CD4-positive, alpha-beta T cell (primary cell): ENCODE measurements at places on chromosomes 3 and 15.

DNA sequence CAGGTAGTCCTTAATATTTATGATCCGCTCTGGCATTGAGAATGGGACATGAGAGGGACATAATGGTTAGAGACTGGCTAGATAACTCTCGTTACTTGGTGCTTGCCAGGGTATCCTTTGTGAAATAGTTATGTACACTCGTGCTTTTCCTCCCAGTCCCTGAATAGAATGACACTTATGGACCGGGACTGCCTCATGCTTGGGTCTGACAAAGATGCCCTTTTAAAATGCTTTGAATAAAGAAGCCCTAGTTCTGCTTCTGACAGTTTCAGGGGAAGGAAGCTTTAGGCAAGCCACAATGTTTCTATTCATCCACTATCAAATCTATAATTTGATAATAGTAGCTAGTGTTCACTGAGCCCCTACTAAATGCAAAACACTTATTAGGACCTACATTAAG, 29.4 kb downstream of the POLR2M start:
- no peaks in the 10 kb centered on the region for H3K4me1 ChIP-seq
- no peaks in the 10 kb centered on the region for H3K36me3 ChIP-seq
- H3K27me3 ChIP-seq, result no peaks in the 10 kb centered on the region
- no peak overlapping the region for H3K27ac ChIP-seq
- no peak overlapping the region for H3K4me3 ChIP-seq

DNA sequence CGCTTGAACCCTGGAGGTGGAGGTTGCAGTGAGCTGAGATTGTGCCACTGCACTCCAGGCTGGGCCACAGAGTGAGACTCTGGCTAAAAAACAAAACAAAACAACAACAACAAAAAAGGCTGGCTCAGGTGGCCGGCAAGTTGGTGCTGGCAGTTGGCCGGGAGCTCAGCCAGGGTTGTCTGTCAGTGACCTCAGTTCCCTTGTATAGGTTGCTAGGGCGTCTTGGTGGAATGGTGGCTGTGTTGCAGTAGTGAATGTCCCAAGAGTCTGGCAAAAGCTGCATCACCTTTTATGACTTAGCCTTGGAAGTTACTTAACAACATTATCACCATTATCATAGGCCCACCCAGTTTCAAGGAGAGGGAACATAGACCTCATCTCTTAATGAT, 40.6 kb downstream of the ASB7 start:
- peaks cover 4% of the 10 kb centered on the region for H3K36me3 ChIP-seq
- no peak for DNase-seq
- no peak overlapping the region for H3K27ac ChIP-seq
- no peak overlapping the region for H3K4me3 ChIP-seq
- H3K4me1 ChIP-seq, result peaks cover 13% of the 10 kb centered on the region

DNA sequence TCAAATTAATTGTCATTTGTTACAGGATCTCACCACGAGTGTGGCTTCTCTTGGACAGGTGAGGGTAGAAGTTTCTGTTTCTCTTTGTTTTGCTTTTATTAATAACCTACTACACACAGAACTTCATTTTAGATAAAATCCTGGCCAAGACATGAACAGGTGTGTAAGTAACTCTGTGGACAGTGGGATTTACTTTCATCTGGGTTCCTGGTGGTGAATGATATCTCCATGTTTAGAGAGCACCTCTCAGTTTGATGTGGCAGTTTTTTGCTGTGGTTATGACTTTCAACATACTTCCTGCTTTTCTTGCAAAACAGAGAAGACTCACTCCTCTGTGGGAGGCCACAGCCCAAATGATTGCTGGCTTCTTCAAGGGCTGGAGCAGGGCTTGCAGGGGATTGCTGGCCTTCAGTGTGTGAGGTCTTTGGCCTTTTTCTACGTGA, 71.1 kb upstream of the XCR1 start:
- H3K27ac ChIP-seq, result peak overlapping the region; percentile 27
- no peaks in the 10 kb centered on the region for H3K36me3 ChIP-seq
- H3K27me3 ChIP-seq, result no peaks in the 10 kb centered on the region
- no peak overlapping the region for H3K4me3 ChIP-seq
- peak; percentile 19 for DNase-seq

- H3K36me3 ChIP-seq, result peaks cover 21% of the 10 kb centered on the region
- H3K4me3 ChIP-seq, result peak overlapping the region; percentile 79
- peaks cover 42% of the 10 kb centered on the region for H3K4me1 ChIP-seq
- peak; percentile 49 for DNase-seq
- H3K27me3 ChIP-seq, result no peaks in the 10 kb centered on the region
Observed at GRCh38 chr15:40894681-40895448, 615 bp downstream of the VPS18 start.

DNA sequence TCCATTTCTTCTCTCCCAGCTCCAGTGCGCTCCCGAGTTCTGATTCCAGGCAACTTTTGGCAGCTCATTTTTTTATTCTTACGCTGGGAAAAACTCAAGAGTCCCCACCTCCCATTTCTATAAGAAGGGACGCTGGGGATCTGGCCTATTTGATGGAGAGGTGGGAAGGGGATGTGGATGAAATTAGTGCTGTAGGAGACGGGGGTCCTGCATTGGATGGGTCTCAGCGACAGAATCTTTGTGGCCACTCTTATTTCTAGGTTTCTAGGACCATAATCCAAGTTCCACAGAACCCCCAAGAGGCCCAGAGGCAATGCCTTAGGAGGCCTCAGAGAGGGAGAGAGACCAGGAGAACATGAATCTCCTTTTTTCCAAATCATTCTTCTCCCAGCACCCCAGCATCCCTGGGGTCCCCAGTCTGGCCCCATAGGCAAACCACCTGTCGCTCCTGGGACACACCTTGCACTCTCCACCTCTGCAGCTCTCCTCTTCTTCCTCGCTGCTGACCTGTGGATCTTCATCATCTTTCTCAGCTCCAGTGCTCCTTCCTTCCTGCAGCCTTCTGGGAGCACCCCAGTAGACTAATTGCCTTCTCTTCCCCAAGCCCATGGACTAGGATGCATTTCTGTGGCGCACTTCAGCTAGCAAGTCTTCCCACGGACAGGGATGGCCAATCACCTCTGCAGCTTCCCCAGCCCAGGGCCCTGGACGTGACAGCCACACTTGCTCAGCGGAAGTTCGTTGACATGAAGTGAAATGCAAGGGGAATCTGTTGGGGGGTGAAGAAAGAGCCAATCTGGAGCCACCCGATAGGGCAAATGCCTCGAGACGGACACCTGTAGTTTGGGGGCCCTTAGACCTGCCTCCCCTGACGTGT, 100.1 kb upstream of the ALDH1A3 start:
- no peak overlapping the region for H3K4me3 ChIP-seq
- H3K27me3 ChIP-seq, result no peaks in the 10 kb centered on the region
- no peaks in the 10 kb centered on the region for H3K36me3 ChIP-seq
- DNase-seq, result no peak

DNA sequence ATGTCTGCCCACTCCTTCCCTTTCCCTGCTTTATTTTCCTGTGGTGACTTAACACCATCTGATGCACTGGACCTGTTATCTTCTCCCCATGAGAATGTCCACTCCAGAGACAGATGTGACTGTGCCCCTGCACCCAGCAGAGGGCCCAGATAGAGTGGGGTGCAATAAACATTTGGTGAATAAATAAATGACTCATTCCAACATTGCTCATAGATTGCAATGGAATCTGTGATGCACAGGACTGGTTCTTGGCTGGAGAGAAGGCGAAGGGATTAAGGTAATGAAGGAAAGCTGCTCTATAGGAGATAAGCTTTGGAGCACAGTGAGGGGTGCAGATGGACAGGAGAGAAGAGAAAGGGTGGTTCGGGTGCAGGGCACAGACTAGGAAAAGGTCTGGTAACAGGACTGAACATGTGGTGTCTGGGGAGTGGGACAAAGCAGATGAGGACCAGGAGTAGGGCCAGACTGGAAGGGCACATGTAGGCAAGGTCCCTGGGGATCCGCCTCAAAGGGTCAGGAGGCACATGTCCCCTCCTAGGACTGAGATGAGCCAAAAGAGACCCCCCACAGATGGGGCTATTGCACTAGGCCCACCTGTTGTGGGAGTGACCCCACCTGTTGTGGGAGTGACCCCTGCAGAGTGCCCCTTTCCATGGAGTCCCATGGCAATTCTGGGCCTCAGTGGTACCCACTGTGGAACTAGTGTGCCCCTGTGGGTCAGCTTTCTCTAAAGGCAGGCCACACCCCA, 17.5 kb upstream of the POC1A start:
- no peaks in the 10 kb centered on the region for H3K36me3 ChIP-seq
- no peak overlapping the region for H3K27ac ChIP-seq
- no peak for DNase-seq
- H3K4me1 ChIP-seq, result no peaks in the 10 kb centered on the region
- H3K27me3 ChIP-seq, result no peaks in the 10 kb centered on the region
- H3K4me3 ChIP-seq, result no peak overlapping the region

GRCh38 chr15:64521726-64522164, 61.4 kb downstream of the ZNF609 start:
- DNase-seq, result no peak
- H3K27ac ChIP-seq, result no peak overlapping the region
- no peaks in the 10 kb centered on the region for H3K27me3 ChIP-seq
- H3K4me1 ChIP-seq, result peaks cover 7% of the 10 kb centered on the region

DNA sequence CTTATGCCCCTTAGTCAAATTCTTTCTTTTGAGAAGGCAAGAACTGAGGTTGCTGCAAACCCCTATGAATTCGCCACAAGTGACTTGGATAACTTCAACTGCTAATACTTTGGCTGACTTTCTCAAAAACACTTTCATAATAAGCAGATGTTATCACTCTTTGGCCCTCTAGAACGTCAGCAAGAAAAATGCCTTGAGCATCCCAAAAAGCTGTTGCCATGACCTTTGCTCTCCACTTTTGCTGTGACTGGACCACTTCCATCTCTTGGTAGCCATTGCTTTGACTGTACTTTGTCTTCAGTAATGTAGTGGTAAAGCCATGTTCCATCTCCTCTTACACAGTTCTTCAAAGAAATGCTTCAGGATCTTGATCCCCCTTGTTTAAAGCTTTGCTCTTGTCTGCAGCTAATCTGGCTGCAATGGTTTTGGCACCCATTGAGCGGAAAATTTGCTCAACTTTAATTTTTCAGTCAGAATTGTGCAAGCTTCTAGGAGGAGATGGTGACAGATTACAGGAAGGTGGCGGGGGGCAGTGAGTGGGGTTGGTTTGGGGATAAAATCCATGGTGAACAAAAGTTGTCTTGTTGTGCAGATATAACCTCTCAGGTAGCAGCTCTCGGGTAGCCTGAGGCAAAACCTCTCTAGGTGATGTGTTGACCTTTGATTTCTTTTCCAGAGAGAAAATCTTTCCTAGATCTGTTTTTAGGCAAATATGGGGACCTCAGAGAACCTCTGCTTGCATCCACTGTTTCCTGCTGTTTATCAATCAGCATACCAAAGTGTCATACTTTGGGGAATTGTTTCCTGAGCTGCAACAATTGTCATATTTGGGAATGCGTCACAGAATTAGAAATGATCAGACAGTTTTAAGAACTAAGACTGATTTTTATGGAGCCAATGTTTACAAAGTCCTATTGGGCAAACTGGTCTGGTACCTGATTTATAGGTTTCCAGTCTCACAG, 83.6 kb downstream of the CCR1 start:
- H3K4me1 ChIP-seq, result peaks cover 4% of the 10 kb centered on the region
- H3K36me3 ChIP-seq, result no peaks in the 10 kb centered on the region
- DNase-seq, result no peak
- H3K4me3 ChIP-seq, result no peak overlapping the region
- no peak overlapping the region for H3K27ac ChIP-seq
- no peaks in the 10 kb centered on the region for H3K27me3 ChIP-seq

DNA sequence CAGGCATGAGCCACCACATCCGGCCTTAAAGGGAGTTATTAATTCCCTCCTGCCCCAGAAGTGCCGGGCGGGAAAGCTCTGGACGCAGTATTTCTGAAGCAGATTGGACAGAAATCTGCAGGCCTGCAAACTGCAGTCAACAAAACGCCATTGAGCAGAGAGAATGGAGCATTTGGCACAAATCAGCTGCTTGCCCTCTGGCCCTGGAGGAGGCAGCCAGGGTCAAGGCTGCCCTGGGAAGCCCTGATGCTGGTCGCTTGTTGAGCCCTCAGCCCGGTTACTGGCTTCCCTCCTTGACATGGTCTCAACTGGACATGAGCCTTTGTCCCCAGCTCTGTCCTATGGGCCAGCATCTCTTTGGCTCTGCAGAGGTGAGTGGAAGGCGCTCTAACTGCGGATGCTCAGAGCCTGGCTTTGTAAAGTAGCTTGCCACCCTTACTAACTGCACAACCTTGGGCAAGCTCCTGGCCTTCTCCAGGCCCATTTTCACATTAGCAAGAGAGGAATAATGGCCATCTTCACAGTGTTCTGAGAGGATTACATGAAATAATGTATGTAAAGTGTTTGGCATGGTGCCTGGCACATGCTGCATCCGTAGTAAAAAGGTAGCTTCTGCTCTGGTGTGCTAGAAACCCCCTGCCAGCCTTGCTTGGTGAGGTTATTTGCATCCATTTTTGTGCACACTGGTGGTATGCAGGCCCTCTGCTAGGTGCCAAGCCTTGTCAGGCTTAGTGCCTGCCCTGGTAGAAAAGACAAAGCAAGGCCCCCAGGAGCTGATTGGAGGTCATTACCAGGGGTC, 4.1 kb downstream of the SEMA4B start:
- no peak overlapping the region for H3K27ac ChIP-seq
- no peak for DNase-seq
- H3K27me3 ChIP-seq, result no peaks in the 10 kb centered on the region
- H3K4me1 ChIP-seq, result peaks cover 37% of the 10 kb centered on the region
- H3K36me3 ChIP-seq, result peaks cover 11% of the 10 kb centered on the region
- no peak overlapping the region for H3K4me3 ChIP-seq

DNA sequence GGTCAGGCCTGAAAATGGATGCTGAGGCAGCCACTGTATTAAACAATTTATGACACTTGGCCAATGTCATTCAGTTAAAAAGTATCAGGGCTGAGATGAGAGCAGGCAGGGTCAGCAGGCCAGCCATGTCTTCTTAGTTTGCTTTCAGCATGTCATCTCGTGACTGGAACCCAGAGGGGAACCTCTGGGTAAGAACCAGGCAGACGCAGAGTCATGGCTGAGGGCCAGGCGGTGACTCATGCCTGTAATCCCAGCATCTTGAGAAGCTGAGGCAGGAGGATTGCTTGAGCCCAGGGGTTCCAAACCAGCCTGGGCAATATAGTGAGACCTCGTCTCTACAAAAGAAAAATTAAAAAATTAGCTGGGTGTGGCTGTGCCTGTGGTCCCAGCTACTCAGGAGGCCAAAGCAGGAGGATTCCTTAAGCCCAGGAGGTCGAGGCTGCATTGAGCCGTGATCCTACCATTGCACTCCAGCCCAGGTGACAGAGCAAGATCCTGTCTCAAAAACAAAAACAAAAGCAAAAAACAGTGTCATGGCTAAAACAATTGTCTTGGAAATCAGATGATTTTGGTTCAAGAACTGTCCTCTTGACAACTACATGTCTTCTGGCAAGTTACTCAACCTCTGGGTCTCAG, 11.7 kb downstream of the BCL2L10 start:
- no peaks in the 10 kb centered on the region for H3K27me3 ChIP-seq
- no peak for DNase-seq
- no peak overlapping the region for H3K4me3 ChIP-seq
- no peak overlapping the region for H3K27ac ChIP-seq

GRCh38 chr3:100880845-100881244, 112.4 kb downstream of the ABI3BP start:
- no peak for DNase-seq
- H3K4me1 ChIP-seq, result no peaks in the 10 kb centered on the region
- H3K27ac ChIP-seq, result no peak overlapping the region
- H3K27me3 ChIP-seq, result no peaks in the 10 kb centered on the region
- H3K36me3 ChIP-seq, result no peaks in the 10 kb centered on the region
